ENCODE measurements at places on chromosomes 7 and 10.

- no peak for DNase-seq
Observed at GRCh38 chr10:52256832-52257691, 57.0 kb upstream of the DKK1 start.

- no peak for DNase-seq
Observed at GRCh38 chr7:7567898-7568531, 1.3 kb downstream of the MIOS start.

DNA sequence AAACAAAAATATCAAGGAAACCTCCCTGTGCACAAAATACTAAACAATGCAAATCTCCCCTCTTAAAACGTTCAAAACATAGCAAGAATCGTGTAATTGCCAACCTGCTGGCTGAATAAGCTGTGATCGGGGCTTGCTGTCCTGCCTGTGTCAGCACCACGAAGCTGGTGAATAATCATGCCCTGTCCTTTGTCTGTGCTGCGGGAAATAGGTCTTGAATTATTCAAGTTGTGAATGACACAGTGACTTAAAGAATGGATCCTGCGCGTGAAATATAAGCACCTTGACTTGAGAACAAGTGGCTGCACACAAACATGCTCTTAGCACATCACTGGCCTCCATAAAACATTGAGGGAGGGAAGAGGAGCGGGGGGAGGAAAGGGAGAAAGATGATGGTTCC, 130.2 kb downstream of the OAT start:
- no peak for DNase-seq

DNA sequence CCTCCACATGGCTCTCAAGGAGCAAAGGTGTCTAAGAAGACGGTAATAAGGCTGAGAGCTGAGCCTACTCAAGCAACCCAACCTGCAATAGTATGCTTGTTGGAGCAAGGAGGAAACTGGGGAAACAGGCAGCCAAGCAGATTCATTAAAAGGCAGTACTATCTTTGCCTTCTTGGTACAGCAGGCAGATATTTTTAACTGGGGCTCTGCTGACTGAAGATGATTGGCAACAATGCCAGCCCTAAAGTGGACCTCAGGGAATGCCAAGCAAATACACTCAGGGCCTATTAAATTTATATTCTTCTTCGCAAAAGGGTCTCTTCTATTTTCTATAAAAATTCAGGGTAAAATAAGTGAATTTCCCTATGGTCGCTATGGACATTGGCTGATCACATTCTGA, 109.4 kb upstream of the PCGF5 start:
- DNase-seq: no peak

- DNase-seq: no peak
Observed at GRCh38 chr10:117945651-117946050, 101.1 kb downstream of the RAB11FIP2 start.

DNA sequence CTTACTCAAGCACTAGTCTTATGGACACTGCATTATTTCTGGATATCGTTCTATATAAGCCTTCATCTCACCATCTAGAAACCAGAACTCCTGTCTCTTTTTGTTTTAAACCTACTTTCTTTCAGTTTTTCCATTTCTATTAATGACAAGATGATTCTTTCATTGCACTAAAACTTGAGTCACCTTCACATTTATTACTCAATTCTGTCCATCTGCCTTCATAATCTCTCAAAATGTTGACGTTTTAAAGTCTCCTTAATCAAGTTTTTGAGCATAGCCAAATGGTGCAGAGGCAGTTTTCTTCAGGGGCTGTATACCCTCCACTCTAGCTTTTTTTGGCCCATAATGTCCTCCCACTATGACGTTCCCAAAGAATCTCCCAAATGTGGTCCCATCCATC, 17.6 kb downstream of the STAM start:
- DNase-seq: no peak

GRCh38 chr7:127366680-127367079, 25.8 kb downstream of the ZNF800 start:
- no peak for DNase-seq

DNA sequence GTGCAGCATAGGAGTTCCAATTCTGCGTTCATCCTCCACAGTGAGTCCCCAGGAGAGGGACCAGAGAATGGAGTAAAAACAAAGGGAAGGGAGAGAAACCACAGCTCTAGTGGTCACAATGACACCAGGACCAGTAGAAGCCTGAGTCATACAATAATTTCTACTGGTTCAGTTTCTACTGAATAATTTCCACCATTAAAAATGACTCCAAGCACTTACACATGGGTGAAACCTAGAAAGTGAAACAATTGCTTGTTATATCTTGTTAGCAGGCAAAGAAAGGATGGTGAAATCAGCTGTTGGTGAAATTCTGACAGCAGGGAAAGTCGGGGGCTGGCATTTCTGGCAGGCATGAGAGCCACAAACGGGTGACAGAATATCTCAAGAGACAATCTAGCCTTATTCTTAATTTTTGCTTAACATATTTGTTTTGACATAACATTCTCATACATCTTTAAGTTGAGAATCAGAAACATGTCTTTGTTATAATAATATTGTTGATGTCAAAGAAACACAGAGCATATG, 1065.8 kb upstream of the C7orf33 start:
- DNase-seq: no peak

- no peak for DNase-seq
Observed at GRCh38 chr7:28768577-28769147, 189.5 kb downstream of the TRIL start.

All from stimulated activated CD4-positive, alpha-beta T cell treated with anti-CD3 and anti-CD28 coated beads, TNF-alpha, amount 100 ng/mL, for 24 hours (primary cell).